Stimulated activated CD4-positive, alpha-beta T cell treated with anti-CD3 and anti-CD28 coated beads, TNF-alpha, amount 100 ng/mL, for 1 hour (primary cell): ENCODE measurements at places on chromosomes 5 and 9.

DNA sequence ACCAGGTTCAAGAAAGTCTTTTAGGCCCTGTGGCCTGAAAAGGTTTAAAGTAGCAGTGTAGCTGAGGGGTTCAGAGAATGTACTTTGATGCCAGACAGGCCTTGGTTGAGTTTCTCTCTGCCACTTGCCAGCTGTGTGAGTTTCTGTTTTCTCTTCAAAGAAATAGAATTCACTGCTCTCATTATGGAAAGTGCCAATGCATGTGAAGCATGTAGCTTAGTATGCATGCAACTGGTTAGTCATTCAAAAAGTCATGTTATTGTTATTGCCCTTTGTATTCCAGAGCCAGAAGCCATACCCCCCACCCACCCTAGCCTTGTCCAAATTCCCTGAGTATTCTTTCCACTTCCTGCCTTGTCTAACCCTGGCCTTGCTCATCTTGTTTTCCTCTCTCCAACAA, 101.7 kb downstream of the ADRB2 start:
- no peak for DNase-seq

- no peak for DNase-seq
Observed at GRCh38 chr9:116555556-116556155, 131.4 kb upstream of the TRIM32 start.

DNA sequence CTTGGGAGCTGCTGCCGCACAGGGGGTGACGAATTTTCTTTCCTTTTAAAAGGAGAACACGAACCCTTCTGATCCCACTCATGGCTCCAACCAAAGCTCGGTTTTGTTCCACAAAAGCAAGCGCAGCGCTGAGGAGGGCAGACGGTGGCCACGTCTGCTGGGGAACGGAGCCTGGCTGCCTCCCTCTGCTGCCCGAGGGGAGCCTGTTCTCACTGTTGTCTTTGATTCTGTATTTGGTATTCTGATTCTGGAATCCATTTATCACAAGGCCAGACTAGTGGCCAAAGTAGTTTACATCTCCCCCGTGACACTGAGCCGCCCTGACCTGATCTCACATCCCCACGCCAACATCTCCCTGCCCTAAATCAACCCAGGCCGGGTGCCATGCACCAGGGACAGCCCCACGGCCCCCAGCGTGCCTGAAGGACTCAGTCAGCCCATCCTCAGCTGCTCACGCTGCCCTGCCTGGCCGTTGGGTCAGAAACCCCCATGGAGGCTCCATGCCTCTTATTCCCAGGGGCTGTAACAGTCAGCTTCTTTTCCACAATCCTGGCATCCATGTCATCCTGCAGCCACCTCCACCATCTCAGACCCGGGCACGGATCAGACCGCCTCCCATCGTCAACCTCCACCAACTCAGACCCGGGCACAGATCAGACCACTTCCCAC, 6.7 kb upstream of the NSMF start:
- no peak for DNase-seq

- no peak for DNase-seq
Observed at GRCh38 chr9:119153402-119153801, 215.8 kb downstream of the BRINP1 start.

GRCh38 chr5:92561411-92561959, 1019.5 kb downstream of the NR2F1-AS1 start:
- no peak for DNase-seq

DNA sequence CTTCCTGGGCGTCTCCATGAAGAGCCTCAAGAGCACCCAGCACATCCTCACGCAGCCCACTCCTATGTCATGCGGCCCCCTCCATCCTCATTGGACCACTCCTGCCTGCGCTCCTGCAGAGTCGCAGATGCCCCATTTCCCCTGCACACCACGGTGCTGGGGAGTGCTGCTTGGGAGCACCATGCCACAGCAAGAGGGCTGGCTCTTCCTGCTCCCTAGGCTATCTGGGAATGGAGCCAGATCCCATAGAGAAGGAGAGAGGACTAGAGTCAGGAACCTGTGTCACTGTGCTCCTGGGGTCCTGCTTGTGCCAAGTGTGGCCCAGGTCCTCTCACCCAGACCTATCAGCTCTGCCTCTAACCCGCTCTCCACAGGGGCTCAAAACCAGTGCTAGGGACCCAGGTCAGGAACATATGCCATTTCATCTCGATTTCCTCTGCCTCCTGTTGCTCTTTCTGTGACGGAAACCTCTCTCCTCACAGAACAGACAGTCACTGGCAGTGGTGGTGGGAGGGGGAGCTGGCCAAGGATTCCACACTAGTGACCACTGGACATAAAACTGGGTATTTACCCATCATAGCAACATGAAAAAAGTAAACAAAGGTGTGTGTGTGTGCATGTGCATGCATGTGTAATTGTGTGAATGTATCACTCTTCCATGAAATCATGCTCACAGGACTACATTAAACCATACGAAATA, 178.4 kb downstream of the TTLL11 start:
- no peak for DNase-seq

DNA sequence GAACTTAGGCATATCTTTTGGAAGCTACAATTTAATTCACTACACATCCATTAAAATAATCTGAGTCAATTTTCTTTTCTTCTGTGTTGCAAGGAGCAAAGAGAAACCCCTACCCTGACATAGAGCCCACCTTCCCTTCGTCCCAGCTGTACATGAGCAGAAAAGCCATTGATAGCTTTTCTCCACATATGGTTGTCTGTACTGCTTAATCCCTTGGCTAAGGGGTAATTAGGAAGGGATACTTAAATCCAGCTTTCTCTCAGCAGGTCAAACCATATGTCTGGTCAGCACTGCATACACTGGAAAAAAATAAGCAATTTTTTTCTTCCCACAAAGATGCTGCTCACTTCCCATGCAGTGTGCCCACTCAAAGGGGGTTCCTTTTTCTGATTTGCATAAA, 94.7 kb upstream of the RAD23B start:
- DNase-seq = no peak

GRCh38 chr9:98149422-98149821, 30.4 kb upstream of the TRIM14 start:
- DNase-seq = no peak

GRCh38 chr9:93576258-93577077, at the start of gene PHF2:
Gene PHF2 (plus strand): TSS chr9:93576584. CDS start chr9:93576774, 190 bp downstream.
- no peak for DNase-seq

DNA sequence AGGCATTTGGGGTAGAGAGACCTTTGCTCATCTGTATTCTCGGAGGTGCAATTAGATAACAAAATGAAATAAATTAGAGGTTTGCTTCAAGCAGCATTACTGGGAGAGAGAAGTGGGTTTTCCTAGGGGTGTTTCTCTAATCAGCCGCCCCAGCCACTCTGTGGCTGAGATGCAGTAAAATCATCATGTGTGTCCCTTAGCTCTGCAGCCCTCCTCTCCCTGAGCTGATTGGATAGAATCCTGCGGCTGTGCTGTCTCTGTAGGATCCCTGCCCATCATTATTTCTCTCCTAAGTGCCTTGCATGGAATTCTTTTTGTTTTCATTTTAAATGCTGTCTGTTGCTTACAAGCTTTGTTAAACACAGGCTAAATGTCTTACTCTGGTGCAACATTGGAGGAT, 171.4 kb downstream of the SH3GL2 start:
- no peak for DNase-seq

GRCh38 chr9:133685653-133686609, 49.8 kb downstream of the DBH start:
- DNase-seq = no peak

DNA sequence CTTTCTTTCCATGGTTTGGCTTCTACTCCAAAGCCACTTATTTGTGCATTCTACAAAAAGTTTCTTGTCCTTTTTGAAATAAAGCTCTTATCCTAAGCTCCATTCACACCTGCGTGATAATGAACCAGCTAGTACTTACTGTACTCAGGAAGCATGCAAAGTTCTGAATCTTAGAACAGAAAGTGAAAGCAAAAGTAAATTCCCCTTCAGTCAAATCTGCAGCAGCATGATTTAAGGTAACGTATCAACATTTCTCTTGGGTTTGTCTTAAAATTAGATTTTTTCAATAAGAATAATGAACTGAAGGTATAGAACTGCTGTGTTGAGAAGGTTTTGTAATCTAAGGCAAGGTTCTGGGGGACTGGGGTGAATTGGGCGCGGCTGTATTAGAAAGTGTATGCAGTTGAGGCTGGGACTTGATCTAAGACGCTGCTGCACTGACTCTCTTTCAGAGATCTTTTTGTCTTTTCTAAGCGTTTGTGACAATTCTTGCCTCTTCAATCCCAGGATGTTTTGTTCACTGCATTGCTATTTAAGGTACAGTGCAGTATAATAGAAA, at the start of gene ERAP2:
Gene ERAP2 (plus strand): TSS at position 209 of the 559 bp plus-strand sequence. CDS start 3,186 bp downstream, outside the sequence.
- no peak for DNase-seq

- DNase-seq = no peak
Observed at GRCh38 chr5:150317048-150318003, 14.6 kb upstream of the ARSI start.

DNA sequence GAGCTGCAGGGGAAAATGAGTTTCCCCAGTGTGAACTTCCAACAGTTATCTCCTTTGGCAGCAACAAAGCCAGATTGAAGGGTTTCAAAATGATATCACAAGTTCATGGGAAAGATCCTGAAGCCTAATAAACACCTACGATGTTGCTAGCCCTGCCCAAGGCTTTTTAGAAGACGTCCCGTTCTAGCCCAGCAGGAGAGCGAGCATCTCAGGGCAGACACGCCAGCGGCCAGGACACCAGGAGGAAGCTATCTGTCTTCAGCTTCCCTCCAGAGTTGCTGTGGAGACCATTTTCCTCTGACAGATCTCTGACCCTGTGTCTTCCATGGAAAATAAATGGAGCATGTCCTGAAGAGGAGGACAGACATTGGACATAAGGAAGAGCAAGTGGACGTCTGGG, 98.4 kb downstream of the FBXO38 start:
- DNase-seq = no peak

GRCh38 chr5:102719886-102720285, 35.2 kb upstream of the PAM start:
- DNase-seq = no peak

DNA sequence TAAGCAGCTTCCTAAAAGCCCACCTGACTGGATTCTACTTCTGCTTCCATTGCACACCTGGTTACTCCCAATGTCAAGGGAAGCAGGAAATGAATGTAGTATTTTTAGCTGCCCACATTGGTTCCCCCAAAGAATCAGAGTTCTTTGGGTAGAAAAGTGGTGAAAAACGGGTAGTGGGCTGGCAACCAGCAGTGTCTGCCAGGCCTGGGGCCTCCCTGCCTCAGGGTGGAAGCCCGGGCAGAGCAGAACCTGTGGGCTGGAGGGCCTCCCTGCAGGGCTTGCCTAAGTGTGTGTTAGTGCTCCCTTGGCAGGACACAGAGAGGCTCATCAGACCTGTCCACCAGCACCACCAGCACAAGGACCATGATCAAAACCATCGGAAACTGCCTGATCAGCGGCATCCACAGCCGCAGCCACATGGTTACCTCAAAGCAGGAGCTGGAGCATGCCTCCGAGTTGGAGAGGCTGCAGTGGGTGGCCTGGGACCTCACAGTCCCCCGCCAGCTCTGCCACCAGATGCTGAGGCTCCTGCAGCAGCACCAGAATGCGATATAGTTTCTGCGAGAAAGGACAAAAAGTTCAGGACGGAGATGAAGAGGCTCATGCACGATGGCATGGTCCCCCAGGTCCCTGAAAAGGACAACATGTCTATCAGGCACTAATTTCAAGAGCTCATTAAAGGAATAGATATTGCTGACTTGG, 72.2 kb downstream of the PTPDC1 start:
- DNase-seq = no peak

DNA sequence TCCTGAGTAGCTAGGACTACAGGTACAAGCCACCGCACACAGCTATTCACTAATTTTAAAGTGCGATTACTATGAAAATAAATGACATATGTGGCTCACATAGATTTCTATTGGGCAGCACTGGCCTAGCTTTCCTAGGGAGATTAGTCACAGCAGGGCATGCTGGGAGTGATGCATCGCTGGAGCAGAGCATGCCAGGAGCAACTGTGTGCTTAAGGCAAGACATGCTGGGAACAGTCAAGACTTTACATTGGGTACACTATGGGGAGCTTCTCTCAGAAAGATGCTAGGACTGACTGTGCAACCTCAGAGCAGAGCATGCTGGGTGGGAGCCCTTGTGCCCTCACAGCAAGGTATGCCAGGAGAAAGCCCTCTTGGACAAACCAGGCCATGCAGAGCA, 9.3 kb downstream of the ST6GALNAC6 start:
- DNase-seq = no peak

DNA sequence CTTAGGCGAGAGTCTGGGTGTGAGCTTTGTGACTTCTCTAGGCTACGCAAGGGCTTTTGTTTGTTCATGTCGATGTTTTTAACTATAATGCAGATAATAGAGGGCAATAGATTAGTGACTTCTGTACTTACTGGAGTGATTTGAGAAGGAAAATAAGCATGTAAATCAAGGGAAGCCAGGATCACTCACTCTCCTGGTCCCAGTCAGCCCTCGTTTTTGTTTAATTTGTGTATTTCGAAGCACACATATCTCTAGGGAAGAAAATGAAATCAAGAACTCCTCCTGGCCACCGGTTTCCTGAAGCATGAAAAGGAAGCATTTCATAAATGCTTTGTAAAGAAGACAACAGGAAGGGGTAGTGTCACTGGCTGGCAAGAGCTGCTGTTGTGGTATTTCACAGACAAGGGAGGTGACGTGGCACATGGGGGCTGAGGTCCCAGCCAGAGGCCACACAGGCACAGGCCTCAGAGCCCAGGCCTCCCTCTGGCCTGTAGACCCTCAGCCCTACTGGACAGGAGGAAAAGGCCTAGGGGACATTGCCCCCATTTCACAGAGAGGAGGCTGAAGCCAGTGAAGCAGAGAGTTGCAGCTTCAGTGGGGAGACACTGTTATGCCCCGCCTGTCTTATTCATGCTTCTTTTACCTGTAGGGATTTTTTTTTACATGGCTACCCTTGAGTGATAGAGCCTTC, 34.1 kb downstream of the IRF1 start:
- no peak for DNase-seq

DNA sequence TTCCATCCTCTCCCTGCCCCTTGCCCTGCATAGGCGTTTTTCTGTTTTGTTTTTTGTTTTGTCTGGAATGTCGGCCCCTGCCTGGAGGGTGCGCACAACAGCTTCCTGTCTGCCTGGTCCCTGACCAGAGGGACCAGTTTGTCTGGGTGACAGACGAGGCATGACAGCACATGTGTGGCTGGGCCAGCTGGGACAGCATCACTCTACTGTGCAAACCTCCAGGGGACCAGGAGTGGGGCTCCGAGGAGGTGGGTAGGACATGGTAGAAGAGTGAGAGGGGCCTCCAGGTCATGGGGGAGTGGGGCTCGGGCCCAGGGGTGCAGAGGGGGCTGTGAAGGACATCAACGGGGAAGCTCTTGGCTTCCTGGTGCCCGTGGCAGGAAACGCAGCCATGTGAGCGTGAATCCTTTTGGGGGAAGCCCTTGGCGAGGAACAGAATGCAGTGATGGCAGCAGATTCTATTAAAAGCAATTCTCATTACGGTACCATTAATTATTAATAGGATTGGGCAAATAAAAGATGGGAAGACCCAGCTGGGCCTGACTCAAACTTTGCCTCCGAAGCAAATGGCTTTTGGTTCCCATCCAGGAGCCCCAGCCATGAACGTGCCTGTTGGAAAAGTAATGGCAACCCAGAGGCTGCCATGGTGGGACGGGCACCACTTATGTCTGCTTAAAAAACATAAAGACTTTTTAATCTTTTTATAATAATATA, 184.4 kb upstream of the IER5L start:
- no peak for DNase-seq
